ENCODE measurements at places on chromosomes 7 and 10.

GRCh38 chr10:102400076-102400475 lies 4.6 kb downstream of the NFKB2 start:
- DNase-seq = no peak

GRCh38 chr7:121833991-121834390 lies 39.0 kb upstream of the PTPRZ1 start:
- DNase-seq = no peak

GRCh38 chr7:26853788-26854393 lies 10.5 kb downstream of the SKAP2 start:
- no peak for DNase-seq

DNA sequence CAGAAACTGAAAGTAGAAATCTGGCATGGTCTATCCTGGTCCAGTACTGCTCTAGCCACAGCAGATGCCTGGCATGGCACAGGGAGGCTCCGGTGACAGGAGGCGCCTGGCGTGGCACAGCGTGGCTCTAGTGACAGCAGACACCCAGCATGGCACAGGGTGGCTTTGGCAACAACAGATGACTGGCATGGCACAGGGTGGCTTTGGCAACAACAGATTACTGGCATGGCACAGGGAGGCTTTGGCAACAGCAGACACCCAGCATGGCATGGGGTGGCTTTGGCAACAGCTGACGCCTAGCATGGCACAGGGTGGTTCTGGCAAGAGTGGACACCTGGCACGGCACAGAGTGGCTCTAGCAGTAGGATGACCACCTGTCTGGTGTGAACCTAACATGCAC lies 480.5 kb upstream of the FOXK1 start:
- no peak for DNase-seq

DNA sequence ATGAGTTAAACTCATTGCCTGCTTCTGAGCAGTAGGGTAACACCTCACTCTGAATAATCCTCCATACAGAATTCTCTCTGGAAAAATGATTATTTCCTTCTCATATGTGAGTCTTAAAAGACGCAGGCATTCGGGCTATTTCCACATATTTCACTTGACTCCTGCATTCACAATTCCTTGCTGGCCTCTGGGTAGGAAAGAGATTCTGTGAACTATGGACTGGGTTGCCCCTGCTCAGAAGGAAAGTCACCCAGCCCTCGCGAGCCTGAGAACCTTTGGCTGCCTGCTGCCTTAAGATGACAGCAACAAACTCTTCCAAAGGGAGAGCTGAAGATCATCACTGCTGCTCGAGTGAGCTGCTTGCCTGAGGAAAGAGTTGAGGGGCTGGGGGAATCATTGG lies 216.8 kb downstream of the BAMBI start:
- no peak for DNase-seq

DNA sequence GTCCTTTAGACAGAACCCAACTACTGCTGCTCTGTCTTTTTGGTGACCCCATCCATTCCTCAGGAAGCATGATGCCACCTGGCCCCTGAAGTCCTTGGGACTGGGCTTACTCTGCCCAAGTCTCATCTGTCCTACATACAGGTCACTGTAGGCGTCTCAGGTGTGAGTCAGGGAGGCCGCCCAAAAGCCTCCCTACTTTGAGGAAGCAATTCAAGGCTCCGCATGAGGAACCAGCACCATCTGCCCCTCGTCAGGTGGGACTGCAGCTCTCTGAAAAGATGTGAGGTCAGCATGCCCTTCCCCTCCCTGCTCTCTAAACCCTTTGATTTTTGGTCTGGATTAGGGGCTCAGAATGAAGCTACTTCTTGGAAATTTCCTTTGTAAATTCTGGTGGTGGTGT lies 354.8 kb downstream of the CXCL12 start:
- peak; percentile 54 for DNase-seq

GRCh38 chr7:16815001-16815400 lies 10.2 kb upstream of the AGR2 start:
- DNase-seq = no peak

Data from trophoblast cell (in vitro differentiated cells and primary cell).